ENCODE measurements at places on chromosomes 4 and X.
A peak's percentile ranks its signal among the peaks of the same experiment; 100 is the strongest.

DNA sequence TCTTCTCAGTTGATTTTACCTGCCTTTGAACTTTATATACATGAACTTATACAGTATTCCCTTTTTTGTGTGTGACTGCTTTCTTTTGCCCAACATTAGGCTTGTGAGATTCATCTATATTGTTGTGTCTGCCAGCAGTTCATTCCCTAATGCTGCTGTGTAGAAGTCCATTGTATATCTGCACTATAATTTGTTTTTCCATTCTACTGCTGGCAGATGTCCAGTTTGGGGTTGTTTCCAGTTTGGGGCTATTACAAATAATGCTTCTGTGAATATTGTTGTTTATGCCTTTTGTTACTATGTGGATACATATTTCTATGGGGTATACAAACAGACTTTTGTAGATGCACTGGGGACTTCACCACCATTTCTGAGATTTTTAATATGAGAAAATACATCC, 268.4 kb downstream of the DCTD start:
- no peaks in the 10 kb centered on the region for H3K27me3 ChIP-seq
- no peak for DNase-seq
- no peaks in the 10 kb centered on the region for H3K36me3 ChIP-seq
- no peak overlapping the region for H3K4me3 ChIP-seq

GRCh38 chr4:158710814-158711213, 12.4 kb downstream of the PPID start:
- no peak overlapping the region for H3K4me3 ChIP-seq
- DNase-seq, result no peak
- no peak overlapping the region for H3K27ac ChIP-seq
- H3K36me3 ChIP-seq, result peaks cover 100% of the 10 kb centered on the region

GRCh38 chr4:159735281-159736207, 632.7 kb downstream of the RAPGEF2 start:
- H3K36me3 ChIP-seq, result no peaks in the 10 kb centered on the region
- H3K27me3 ChIP-seq, result no peaks in the 10 kb centered on the region
- H3K4me1 ChIP-seq, result no peaks in the 10 kb centered on the region

- H3K27ac ChIP-seq, result no peak overlapping the region
- H3K4me1 ChIP-seq, result no peaks in the 10 kb centered on the region
- H3K36me3 ChIP-seq, result peaks cover 16% of the 10 kb centered on the region
- no peak overlapping the region for H3K4me3 ChIP-seq
- DNase-seq, result no peak
Observed at GRCh38 chrX:54076903-54077302, 32.6 kb upstream of the PHF8 start.

GRCh38 chrX:112851806-112852205, 11.2 kb upstream of the AMOT start:
- no peaks in the 10 kb centered on the region for H3K27me3 ChIP-seq
- no peaks in the 10 kb centered on the region for H3K36me3 ChIP-seq
- no peaks in the 10 kb centered on the region for H3K4me1 ChIP-seq
- DNase-seq, result no peak
- H3K4me3 ChIP-seq, result no peak overlapping the region

- peaks cover 12% of the 10 kb centered on the region for H3K4me1 ChIP-seq
- DNase-seq, result no peak
- H3K27ac ChIP-seq, result no peak overlapping the region
- no peaks in the 10 kb centered on the region for H3K36me3 ChIP-seq
- no peaks in the 10 kb centered on the region for H3K27me3 ChIP-seq
Observed at GRCh38 chr4:8164194-8164565, 5.6 kb upstream of the ABLIM2 start.

GRCh38 chrX:108224727-108225621, 133.4 kb downstream of the ATG4A start:
- peaks cover 48% of the 10 kb centered on the region for H3K27me3 ChIP-seq
- no peak overlapping the region for H3K27ac ChIP-seq
- no peak for DNase-seq
- H3K4me3 ChIP-seq, result no peak overlapping the region
- no peaks in the 10 kb centered on the region for H3K4me1 ChIP-seq
- no peaks in the 10 kb centered on the region for H3K36me3 ChIP-seq

DNA sequence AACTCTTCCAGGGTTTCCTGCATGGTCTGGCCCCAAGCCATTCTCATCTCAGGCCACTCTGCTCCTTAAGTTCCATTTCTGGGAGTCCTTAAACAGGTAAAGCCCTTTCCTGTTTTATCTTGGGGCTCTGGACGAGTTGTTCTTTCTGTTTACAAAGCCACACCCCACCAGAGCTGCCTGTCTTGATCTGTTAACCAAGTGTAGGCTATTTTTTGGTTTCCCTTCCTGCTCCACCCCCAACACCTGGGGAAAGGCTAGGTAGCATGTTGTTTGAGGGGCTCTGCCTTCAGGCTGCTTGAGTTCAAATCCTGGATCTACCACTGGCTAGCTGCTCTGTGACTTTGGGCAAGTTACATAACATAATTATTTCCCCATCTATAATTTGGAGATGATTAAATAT, 40.0 kb downstream of the ERVMER34-1 start:
- H3K27ac ChIP-seq, result no peak overlapping the region
- no peak overlapping the region for H3K4me3 ChIP-seq
- peaks cover 18% of the 10 kb centered on the region for H3K4me1 ChIP-seq
- no peaks in the 10 kb centered on the region for H3K27me3 ChIP-seq
- DNase-seq, result no peak
- H3K36me3 ChIP-seq, result peaks cover 20% of the 10 kb centered on the region

- H3K4me1 ChIP-seq, result no peaks in the 10 kb centered on the region
- H3K36me3 ChIP-seq, result no peaks in the 10 kb centered on the region
- no peak overlapping the region for H3K4me3 ChIP-seq
- H3K27me3 ChIP-seq, result no peaks in the 10 kb centered on the region
Observed at GRCh38 chrX:137044893-137045292, 11.1 kb upstream of the GPR101 start.

DNA sequence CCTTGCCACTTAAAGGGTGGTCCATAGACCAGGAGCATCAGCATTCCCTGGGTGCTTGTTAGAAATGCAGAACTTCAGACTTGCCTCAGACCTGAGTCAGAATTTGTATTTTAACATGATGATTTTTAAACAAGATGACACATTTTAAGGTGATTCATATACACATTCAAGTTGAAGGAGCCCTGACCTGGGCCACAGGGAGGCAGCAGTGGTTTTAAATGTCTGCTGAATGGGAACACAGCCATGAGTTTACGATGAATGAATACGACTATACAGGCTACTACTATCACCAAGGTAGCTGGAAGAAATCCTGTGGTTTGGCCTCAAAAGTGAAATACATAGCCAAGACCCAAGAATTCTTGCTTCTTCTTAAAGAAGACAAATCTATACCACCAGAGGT, 2.9 kb downstream of the HDAC8 start:
- DNase-seq, result no peak
- H3K4me1 ChIP-seq, result no peaks in the 10 kb centered on the region
- H3K27ac ChIP-seq, result no peak overlapping the region
- no peaks in the 10 kb centered on the region for H3K27me3 ChIP-seq

- H3K27ac ChIP-seq, result peak overlapping the region; percentile 51
- H3K4me3 ChIP-seq, result peak overlapping the region; percentile 11
- DNase-seq, result peak; percentile 81
Observed at GRCh38 chr4:47032405-47033106, 1.2 kb downstream of the GABRB1 start.

DNA sequence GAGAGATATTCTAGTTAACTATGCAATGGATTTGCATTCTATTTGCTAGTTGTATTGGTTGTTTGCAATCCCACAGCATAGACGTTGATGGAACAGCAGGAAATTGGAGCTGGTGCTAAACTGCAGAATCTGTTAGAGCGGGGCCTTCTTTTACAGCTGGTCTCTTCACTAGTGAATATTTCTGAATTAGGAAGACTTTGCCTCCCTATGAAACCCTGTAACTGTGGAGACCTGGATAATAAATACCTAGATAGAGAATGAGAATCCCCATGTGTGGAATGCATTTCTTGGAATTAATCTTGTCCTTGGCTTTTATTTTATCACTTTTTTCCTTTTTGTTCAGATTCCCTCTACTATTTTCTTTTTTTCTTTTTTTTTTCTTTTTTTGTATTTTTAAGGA, 109.7 kb downstream of the SHROOM3 start:
- peaks cover 5% of the 10 kb centered on the region for H3K4me1 ChIP-seq
- no peaks in the 10 kb centered on the region for H3K27me3 ChIP-seq
- no peak for DNase-seq

GRCh38 chr4:93897559-93897958, 69.0 kb downstream of the ATOH1 start:
- no peaks in the 10 kb centered on the region for H3K36me3 ChIP-seq
- DNase-seq, result no peak

DNA sequence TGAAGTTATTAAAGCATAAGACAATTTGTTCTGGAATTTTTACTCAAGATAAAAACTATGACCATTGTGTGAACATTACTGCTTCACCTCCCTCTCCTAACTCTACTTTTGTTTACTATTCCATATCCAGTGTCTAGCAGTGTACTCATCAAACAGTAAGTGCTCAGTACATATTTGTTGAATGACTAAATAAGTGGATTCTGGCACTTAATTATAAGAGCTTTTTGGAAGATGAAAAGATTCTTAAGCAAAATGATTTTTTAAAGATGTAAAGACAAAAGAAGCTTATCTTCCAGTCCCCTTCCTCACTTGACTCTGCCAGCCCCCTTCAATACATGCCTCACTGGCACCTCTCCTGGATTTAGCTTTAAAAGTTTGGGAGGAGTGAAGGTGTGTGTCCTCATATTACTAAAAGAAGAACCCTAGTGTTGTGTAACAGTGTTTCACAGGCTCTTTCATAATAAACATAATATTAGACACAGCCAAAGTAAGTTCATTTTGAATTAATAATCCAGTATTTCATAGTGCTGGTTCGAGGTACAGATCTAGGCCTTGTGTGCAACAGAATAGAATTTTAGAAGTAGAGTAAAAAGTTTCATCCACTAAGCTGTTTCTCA, 53.0 kb downstream of the GAB1 start:
- H3K36me3 ChIP-seq, result no peaks in the 10 kb centered on the region
- no peaks in the 10 kb centered on the region for H3K4me1 ChIP-seq
- DNase-seq, result no peak
- no peaks in the 10 kb centered on the region for H3K27me3 ChIP-seq
- no peak overlapping the region for H3K4me3 ChIP-seq

Data from heart left ventricle (tissue), 16 donors.